ENCODE measurements at places on chromosomes 1 and 21. TPM values are rescaled to one million over a fixed set of nuclear protein-coding genes. Genes with fewer than 3 reads are reported as not detected.

DNA sequence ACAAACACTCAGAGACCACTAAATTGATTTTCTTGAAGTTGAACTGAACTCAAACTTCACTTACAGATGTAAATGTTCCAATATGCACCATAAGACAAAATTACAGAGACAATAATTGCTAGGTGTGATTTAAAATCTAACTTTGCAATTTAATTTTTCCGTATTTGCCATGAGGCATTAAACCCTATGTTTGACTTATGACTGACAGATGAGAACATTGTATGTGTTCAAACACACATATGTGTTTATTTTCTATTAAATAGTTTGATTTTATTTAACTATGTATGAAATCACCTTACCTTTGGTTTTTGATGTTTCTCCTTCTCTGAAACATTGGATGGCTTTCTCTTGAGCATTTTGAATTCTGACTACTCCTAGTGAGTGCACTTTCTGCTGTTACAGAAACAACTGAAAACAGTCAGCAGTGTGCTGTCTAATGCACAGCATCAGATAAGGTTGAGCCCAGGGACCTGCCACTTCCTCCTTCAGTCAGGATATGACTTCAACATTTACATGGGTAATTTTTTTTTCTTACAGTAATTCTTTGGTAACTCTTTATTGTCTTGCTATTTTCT is at the start of gene SAMSN1:
Gene SAMSN1 (minus strand): TSS at position 410 of the 575 bp plus-strand sequence. CDS start 54 bp downstream, at position 356.
- no peak for DNase-seq

S100A1 gene
- not detected for total RNA-seq

SYCP1 gene
- total RNA-seq, result not detected

GRCh38 chr1:180947901-180948640 is 35.4 kb downstream of the KIAA1614 start:
- DNase-seq, result no peak

CLDN8 gene
- not detected for total RNA-seq

C1orf21 gene
- total RNA-seq, result 17.8 TPM

- no peak for DNase-seq
These were observed 11.4 kb upstream of the SPSB1 start for GRCh38 chr1:9281071-9281827.

SZRD1 gene
- 61.0 TPM for total RNA-seq

FAM78B gene
- 4.0 TPM for total RNA-seq

DNA sequence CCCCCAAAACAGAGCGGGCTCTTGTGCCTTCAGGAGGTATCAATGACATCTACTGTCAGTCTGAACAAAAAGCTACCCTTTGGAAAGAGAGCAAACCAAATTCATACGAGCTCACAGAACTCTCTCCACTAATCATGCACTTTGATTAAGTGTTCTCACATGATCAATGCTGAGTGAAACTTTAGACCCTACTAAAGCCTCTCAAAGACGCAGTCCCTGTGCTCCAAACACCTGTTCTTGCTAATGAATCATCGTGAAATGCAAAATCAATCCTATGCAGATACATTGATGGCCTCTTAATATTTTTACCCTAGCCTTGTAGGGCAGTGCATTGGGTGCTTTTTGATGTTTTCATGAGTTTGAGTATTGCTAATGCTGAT is 113.4 kb downstream of the ZBTB18 start:
- DNase-seq, result no peak

DNA sequence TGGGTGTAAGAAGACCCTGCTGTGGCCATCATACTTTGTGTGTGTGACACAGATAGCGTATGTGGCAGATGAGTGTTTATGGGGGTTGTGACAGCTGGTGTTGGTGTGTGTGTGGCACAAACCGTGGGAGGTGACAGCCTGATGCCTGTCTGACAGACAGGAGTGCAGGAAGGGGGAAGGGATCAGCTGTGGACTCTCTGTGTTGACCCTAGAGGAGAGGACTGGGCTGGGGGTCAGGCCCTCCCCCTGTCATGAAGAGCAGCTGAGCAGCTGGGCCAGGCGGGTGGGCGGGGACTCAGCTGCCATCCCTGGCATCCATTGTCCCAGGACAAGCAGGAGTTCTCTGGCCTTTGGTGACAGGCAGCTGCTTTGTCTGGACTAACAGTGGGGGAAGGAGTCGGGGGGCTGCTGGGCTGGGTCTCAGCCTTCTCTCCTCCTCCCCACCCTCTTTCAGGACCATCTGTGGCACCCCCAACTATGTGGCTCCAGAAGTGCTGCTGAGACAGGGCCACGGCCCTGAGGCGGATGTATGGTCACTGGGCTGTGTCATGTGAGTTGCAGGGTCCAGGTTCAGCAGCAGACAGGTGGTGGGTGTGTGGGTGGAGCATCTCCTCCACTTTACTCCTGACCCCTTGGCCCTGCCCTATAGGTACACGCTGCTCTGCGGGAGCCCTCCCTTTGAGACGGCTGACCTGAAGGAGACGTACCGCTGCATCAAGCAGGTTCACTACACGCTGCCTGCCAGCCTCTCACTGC is 2.3 kb downstream of the PLK3 start:
- DNase-seq, result no peak

- peak; percentile 7 for DNase-seq
These were observed 292.4 kb downstream of the GRIK1 start for GRCh38 chr21:29647353-29647781.

CHIA gene
- total RNA-seq, result not detected

DNA sequence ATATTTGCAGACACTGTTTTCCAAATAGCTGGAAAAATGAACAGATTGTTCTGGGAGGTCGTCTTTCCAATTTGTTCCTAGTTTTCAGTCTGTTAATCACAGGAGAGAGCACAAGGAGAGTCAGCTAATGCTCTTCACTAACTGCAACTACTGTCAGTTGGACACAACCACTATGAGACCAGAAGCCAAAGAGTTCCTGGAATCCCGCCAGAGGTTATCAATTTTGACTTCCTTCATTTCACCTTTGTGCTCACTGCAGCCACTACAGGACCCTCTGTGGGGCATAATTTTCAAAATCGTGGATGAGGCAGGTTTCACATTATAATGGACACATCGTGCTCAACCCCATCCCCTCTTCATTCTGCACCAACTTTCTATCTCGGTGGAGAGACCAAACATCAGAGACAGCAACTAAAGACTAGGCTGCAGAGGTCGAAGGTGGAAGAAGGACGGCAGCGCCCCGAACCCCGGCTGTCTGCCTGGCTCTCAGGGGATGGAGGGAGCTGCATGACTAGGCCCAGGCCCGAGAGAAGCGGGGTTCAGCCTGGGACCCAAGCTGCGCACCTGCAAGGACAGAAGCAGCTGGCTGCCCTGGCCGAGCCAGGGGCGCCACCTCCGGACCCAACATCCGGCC is 602 bp downstream of the KIAA0319L start:
- no peak for DNase-seq

GRCh38 chr1:3803905-3804626 is 7.8 kb upstream of the LRRC47 start:
- peak; percentile 25 for DNase-seq

RNU1-3 gene
- 306 TPM for total RNA-seq

DNA sequence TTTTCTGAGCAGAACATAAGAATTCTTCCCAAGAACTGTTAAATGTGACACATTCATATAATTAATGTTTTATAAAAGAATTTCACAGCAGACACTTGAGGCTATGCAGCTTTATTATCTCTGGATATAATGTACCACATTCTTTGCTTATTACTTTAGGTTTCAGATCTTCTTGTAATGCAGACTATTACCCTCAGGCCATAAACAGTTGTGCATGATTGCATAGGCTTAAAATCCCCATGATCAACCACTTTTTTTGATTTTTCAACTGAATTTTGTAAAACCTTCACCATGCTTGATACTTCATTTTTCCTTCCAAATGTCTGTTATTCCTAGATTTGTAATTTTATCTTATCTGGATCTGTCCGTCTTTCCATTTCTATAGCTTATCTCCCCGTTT is 1355.7 kb downstream of the BRINP3 start:
- no peak for DNase-seq

GBP6 gene
- 0.11 TPM for total RNA-seq

DNA sequence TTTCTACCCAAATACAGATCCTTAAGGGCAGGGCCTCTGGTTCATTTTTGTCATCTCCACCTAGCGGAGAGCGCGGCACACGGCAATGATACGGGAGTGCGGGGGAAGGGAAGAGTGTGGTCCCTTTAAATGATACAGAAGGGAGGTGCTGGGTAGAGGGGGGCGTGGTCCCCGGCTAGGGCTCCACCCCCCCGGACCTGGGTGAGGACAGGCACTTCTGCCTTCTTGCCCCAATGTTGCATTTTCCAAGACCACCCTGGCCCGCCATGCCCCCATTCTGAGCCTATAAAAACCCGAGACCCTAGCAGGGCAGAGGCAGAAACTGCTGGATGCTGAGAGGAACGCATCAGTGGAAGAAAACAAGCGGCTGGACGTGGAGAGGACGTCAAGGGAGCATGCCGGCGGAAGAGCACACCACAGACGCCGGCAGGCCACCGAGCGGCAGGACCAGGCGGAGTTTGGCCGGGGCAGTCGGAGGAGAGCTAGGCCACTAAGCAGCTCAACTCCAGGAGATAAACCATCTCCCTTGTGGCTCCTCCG is 30.0 kb downstream of the LRRC3 start:
- DNase-seq, result no peak

LCE1C gene
- total RNA-seq, result not detected

- no peak for DNase-seq
These were observed 29.4 kb upstream of the EPS8L3 start for GRCh38 chr1:109793089-109793485.

DNA sequence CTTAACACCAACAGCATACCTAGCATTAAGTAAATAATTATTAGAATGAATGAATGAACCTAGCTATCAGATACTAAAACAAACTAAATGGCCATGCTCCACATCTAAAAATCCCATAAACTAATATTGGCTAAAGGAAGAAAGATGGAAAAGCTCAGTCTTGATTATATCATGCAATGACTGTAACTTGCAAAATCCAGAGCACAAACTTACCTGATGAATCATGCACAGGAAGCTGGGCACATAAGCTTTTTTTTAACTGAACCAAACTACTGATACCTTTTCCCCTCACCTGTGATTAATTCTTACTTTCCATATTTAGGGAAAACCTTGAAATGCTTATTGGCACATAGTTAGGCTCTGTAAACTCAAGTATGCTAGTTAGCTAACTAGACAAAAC is 70.2 kb downstream of the KIF14 start:
- DNase-seq, result no peak

BRDT gene
- not detected for total RNA-seq

DNA sequence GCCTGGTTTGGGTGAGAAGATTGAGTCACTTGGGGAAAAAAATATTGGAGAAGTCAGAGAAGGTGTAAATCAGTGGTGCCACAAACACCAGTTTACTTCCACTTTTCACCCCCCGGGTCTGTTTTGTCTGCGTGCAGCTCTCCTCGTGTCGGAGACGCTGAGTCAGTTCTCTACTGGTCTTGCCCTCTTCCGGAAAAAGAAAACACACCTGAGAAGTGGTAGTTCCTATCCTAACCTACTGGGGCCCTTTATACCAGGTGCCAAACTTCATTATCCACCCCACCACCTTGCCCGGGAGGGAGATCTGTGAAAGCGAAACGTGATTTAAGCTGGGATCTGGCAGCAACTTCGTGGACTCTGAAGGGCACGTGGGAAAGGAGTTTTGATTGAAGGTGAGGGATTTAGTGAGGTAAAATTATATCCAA is 855 bp upstream of the IVNS1ABP start:
- DNase-seq, result peak; percentile 54

DNA sequence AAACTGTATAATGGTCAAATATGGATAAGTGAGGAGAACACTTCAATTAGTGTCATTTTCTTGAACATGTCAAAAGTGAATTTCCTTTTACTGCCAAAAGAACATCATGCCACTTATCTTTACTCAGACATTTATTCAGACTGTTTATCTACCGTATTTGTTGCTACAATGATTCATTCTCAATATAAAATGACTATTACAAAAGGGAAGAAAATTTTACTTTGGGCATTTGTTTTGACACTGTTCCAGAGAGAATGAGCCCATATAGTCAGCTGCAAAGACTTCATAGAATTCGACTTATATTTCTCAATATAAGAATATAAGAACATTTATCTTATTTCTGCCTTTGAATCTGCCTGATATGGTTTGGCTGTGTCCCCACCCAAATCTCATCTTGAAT is 1699.1 kb downstream of the BRINP3 start:
- DNase-seq, result no peak

NCMAP gene
- total RNA-seq, result not detected

DNA sequence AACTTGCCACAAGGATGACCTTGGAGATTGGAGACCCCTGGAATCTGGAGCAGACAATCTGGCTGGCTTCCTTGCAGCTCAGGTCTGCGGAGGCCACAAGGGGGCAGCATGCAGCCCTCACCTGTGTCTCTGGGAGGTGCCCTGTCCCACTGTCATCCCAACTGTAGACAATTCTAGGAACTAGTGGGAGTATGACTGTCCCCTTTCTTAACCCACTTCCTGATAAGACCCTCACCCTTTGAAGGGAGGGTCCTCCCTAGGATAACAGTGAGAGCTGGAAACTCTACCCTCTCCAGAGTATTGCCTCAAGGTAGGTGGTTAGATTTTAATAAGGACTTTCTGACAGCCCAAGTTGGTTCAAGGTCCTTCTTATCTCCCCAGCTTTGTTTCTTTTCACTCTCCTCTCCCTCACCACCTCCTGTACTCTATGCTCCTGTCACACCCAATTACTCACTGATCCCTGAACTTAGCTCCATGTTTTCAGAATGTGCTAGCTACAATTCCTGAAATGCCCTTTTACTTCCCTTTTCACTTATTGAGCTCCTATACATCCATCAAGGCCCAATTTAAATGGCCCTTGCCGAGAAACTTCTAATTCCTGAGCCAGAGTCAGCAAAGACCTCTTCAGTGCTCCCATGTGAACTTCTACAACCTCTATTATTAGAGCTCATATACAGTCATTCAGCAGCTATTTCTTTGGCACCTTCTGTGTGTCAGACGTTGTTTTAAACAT is 9.2 kb upstream of the KCNQ4 start:
- DNase-seq, result peak; percentile 54

DNA sequence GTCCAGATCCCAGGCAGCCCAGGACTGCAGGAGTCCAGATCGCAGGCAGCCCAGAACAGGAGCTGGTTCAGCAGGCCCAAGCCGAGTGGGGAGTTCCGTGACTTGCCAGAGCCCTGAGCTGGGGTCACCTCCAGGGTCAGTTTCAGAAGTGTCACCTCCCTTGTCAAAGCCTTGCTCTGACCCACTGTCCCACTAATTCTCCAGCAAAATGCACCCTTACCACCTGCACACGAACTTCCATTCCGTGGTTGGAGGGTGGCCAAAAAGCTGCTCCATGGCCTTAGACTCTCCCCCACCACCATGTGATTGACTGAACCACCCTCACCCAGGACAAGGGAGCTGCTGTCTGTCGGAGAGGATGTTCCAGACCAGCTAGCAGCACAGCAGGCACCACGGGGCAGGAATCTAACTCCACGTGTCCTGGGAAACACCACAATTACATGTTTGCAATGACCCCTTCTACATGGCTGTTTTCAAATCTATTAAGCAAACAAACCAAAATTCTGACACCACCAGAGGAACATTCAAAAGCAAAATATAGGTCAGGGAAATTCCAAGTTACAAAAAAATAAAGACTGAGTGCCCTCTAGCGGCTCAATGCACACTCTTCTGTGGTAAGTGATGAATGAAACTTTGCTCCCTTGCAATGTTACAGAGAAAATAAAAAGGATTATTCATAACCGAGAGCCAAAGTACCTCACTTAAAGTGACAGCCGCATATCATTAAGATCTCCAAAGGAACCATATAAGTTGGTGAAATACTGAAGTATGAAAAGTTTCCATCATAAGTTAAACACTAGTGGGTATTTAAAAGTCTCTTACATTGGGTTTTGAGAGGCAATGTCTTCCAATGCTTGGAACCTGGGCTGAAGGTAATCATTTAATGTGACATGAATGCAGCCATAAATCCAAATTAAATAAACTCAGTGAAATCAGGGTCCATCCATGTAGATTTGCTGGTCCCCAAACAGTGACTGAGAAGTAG is 76.3 kb downstream of the NPHP4 start:
- peak; percentile 43 for DNase-seq

- no peak for DNase-seq
These were observed 2.8 kb downstream of the ITPKB start for GRCh38 chr1:226736001-226736907.

Measured in Daoy (cell line).